ENCODE measurements at places on chromosomes 5 and 9.

DNA sequence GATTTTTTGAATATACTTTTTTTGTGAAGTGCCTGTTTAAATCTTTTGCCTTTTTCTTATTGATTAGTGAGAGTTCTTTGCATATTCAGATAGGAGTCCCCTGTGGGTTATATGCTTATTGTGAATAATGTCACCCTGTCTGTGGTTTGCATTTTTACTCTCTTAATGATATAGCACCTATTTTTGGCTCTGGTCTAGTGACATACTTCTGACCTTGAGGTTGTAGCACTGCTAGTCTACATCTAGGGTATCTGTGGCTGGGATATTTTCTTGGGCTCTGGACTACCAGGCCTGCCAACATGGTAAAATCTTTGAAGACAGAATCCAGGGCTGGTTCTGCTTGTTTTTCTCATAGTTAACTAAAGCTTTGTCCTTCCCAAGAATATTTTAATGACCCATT, 13.5 kb upstream of the NKX2-5 start:
- no peak for DNase-seq

DNA sequence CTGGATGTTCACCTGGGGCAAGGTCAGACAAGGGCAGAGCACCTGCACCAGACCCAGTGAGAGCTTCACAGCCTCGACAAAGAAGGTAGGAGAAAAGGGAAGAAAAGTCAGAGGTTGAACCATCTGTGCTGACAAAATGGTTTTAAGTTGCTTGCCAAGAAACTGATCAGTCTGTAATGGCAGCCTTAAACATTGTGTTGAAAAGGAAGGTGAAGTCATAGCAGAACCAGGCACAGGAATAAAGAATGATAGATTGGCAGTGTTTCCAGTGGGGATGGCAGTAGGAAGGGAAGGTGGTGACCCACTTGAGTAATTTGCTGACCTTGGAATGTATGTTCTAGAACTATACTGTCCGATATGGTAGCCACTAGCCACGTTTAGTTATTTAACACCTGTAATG, 34.2 kb downstream of the HTR4 start:
- DNase-seq, result no peak

DNA sequence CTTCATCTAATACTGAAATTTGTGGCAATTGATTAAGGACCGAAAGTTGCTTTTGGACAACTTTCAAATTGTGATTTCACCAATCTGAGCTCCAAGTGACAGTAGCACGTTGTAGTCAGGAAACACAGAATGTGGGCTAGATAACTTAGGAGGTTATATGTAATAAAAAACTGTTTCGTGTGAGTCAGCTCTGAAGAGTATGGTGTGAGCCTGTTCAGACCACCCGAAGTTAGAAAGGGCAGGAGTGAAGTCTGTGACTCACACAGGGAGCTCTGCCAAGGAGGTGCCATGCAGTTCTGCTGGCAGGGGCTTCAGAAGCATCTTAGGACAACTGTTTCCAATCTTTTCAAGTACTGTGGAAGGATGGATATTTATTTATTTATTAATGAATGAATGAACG, 16.4 kb upstream of the ZBTB34 start:
- DNase-seq, result no peak

DNA sequence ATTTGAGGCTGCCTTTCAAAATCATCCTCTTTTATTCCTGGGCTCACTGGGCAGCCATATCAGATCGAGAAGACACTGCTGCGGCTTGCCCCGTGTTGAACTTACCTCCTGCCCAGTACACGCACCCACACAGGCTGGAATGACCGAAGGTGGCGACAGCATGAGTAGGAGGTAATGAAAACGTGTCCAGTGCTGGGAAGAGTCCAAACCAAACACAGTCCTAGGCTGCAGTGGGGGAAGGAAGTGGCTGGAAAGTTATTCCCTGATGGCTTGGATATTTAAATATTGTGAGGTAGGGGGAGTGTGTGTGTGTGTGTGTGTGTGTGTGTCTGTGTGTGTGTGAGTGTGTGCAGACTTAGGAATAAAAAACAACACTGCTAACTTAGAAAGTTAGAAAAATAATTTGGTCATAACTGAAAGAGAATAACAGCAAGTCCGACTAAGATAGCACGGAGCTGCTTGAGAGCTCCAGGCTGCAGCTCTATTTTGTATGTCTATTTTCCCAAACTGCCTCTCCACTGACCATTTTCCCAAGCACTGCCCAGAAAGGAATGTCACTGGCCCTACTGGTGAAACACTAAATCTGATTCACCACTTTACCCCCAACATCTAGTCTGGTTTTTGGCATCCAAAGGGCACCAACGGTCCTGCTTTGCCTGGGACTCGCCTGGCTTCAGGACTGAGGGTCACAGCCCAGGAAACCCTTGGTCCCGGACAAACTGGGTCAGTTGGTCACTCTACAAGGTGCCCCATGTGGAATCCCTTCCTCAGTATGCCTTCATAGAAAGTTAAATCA, 41.2 kb downstream of the ANKH start:
- no peak for DNase-seq

- no peak for DNase-seq
Observed at GRCh38 chr5:176610435-176610773, 448 bp upstream of the GPRIN1 start.

DNA sequence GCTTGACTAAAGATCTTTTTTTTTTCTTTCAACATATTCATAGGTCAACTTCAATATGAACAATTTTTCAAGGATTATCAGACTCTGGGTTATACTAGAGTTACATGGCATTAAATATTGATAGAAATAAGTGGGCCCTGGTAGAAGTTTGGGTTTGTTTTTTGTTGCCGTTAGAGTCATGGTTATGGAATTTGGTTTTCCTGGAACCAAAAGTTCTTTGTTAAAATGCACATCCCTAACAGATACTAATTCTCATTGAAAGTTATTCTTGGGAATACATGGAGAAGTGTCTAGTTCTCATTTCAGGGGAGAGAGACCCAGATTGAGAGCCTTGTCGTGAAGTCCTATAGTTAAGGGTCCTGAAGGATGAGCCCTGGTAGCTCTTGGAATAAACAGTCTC, 124.9 kb downstream of the FGF1 start:
- no peak for DNase-seq

DNA sequence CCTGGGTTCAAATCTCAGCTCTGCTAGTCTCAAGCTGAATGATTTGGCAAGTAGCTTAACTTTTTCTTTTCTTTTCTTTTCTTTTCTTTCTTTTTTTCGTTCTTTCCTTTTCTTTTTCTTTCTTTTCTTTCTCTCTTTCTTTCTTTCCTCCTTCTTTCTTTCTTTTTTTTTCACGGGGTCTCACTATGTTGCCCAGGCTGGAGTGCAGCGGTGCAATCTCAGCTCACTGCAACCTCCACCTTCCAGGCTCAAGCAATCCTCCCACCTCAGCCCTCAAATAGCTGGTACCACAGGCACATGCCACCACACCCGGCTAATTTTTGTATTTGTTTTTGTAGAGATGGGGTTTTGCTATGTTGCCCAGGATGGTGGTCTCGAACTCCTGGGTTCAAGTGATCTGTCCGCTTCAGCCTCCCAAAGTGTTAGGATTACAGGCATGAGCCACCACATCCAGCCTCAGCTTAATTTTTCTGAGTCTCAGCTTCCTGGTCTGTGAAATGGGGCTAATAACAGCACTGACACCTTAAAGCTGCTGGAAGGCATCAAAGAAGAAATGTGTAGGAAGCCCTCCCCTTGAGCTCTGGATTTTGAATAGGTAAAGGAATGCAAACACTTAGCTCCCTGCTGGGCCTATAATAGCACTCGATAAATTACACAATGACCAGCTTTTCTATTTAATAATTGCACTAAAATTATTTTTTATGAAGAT, 17.5 kb upstream of the PPARGC1B start:
- DNase-seq, result no peak

- DNase-seq, result no peak
Observed at GRCh38 chr5:114581136-114581535, 219.3 kb downstream of the KCNN2 start.

DNA sequence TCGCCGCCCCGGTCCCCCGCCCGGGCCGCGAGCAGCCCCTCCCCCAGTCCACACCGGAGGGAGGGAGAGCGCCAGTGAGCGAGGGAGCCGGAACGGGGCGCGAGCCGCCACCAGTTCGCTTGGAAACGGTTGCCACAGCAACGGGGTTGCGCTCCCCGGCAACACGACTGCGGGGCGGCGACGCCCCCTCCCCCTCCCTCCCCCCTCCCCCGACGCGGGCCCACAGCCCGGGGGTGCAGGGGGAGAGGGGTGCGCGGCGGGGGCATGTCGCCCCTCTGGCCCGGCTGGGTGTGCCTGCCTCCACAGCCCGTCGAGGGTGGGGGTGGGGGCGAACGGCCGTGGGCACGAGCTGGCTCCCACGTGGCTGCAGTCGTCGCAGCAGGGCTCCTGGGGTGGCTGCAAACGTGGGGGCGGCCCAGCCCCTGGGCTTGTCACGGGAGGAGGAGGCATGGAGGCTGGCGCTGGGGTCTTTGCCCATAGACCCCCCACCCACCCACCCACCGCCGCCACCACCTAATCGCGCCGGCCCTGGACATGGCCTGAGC, 524 bp downstream of the PRR7 start:
- peak; percentile 88 for DNase-seq

DNA sequence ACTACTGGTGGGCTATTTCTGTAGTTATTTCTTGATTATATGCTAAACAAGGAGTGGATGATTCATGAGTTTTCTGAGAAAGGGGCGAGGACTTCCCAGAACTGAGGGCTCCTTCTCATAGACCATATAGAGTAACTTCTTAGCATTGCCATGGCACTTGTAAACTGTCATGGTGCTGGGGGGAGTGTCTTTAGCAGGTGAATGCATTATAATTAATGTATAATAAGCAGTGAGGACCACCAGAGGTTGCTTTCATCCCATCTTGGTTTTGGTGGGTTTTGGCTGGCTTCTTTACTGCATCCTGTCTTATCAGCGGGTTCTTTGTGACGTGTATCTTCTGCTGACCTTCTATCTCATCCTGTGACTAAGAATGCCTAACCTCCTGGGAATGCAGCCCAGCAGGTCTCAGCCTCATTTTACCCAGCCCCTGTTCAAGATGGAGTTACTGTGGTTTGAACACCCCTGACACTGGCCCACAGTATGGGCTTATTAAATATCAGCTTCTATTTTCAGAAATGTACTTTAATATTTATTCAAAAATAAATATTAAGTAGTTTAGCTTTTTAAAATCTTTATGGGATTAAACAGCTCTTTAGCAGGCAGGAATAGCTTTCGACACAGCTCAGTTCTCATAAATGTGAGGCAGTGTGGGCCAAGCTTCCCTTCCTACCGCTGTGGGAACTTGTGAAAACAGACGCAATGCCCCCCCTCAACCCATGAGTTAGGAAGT, 44.4 kb downstream of the GALNT12 start:
- no peak for DNase-seq

- DNase-seq, result no peak
Observed at GRCh38 chr5:148912146-148912545, 85.7 kb downstream of the ADRB2 start.

- DNase-seq, result no peak
Observed at GRCh38 chr9:125137200-125137599, 6.1 kb downstream of the SCAI start.

DNA sequence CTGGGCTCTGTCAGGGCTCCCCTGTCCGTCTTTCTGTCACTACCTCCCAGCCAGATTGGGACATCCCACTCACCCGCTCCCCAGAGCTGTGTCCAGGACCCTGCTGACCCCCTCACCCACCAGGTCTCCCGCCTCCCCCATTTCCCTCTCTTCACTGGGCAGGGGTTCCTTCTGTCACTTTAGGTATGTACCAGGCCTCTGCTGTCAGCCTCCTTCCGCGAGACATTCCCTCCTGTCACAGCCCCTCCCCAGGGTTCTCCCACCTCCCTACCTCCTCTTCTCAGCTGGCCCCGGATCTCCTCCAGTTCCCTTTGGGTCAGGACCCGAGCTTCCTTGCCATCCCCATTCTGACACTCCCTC, 488 bp downstream of the POLR1E start:
- DNase-seq, result no peak

DNA sequence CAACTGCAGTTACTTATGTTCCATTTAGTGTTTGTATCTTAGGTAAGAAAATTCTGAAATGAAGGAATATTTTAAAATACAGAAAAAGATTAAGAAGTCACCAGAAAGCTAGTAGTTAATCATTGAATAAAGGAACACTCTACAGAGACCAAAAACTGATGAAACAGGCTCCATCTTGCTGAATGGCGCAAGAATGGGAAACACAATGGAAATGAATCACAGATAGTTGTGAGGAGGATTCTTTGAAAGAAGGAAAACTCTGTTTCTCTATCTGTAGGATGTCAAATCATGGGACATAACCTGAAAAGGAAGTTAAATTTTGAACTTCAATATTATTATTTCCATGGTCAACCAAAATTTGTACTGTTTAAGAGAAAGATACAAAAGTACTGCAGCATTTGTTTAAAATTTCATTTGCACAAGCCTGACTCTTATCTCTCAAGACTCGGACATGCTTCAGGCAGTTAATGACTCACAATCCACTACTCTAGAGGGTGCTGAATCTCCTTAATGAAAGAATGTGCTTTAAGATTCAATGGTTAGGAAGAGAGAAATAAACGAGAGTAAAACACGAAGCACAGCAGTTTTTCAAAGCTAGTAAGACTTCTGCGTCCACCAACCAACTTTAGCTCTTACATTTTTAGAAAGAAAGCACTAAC, 1064.4 kb upstream of the DMAC1 start:
- no peak for DNase-seq

DNA sequence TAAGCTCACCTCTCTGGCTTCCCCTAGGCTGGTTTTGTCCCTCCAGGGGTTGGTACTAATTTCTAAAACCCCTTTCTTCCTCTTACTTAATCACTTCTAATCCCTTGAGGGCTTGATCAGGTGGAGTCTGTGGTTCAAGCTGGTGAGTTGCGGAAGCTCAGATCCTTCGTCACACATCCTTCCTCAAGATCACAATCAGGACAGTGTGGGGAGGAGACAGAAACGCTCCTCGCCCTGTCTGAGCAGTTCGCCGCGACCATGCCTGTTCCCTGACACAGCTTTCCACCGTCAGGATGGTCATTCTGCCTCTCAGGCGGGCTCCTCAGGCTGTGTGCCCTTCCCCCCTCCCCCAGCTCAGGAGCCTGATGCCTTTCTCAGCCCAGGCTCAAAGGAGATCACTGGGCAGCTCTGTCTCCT, 24.3 kb downstream of the CPLX2 start:
- DNase-seq, result peak; percentile 77

DNA sequence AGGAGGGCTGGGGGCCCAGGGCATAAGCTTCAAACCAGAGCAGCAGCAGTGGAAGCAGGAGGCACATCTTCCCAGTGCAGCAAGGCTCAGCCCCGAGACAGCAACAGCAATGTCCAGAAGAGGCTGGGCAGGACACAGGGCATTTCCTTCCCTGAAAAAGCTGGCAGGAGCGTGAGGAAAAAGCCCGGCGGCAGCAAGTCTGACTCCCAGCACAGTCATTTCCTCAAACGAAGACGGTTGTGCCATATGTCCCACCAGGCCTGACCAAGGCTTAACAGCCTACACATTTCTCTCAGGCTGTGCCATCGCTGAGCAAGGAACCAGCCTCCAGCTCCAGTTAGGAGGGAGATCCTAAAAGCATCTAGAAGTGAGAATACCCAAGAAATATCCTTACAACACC, 74.5 kb downstream of the APTX start:
- no peak for DNase-seq

All from CD4-positive, alpha-beta T cell treated with Interleukin-17A for 1 hour (primary cell).